ENCODE measurements at places on chromosomes 4 and X.

DNA sequence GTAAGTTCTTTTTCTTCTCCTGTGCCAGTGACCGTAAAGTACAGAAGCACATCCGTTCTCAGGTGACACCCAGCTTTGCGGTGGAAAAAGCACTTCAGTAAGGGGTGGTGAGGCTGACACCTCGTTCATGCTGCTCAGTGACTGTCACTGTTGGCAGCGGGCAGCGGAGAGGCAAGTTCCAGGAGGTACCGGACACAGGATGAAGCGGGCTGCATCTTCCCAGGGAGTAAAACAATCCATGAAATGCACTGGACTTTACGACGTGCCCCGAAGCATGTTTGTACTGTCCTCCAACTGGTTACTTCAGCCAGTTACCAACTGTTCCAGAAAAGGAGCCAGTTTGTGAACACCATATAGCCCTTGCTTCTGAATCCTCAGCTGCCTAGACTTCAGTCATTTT, 110.7 kb downstream of the ZNF827 start:
- DNase-seq, result no peak

DNA sequence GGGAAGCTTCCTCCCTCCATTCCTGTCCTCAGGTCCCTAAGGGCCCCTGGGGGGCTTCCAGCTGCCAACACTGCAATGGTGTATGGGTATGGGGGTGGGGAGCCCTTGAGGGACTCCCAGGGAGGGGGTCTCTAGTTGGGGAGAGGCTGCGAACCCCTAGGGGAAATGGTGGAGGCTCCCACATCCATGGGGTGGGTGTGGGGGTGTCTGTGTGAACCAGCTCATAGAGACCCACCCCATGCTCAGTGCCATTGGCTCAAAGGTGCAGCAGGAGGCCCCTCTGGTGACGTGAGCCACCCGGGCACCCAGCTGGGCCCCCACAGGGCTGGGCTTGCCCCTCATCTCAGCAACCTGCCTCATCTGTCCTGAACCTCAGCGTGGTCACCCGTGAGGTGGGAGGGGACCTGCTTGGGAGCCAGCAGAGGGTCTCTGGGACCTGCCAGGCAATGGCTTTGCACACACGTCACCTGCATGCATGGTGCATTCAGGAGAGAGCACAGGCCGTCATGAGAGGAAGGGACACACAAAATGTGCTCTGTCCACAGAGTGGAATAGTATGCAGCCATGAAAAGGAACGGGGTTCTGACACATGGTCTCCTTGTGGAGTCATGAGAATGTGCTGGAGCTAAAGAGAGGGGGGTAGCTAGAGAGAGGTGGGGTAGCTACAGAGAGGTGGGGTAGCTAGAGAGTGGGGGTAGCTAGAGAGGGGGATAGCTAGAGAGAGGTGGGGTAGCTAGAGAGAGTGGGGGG, 22.7 kb upstream of the PLCXD1 start:
- DNase-seq, result no peak

GRCh38 chr4:36290641-36291040, 9.2 kb downstream of the DTHD1 start:
- DNase-seq, result no peak

GRCh38 chrX:22345884-22346283, 73.2 kb downstream of the CBLL2 start:
- peak; percentile 36 for DNase-seq

GRCh38 chr4:165326831-165327210, 648 bp upstream of the MSMO1 start:
- DNase-seq, result peak; percentile 46

GRCh38 chr4:158169931-158170690, 2.7 kb downstream of the GASK1B start:
- DNase-seq, result peak; percentile 62

DNA sequence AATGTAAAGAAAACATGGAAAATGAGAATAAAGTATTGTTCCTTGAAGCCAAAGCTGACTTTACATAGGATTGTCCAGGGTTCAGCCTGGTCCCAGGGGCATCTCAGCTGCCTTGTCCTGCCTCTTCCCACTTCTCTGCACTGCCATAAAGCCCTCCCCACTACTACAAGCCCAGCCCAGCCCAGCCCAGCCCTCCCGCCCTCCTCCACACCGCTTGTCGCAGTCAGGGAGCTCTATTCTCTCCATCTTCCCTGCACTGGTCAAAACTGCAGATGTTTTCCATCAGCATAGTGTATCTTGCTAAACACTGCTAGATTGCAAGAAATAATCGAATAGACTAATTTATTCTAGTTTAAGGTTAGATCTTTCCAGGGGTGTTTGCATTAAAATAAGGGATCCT, 100.3 kb downstream of the TENM3 start:
- no peak for DNase-seq

GRCh38 chr4:34245276-34245675, 1999.0 kb downstream of the ARAP2 start:
- no peak for DNase-seq

DNA sequence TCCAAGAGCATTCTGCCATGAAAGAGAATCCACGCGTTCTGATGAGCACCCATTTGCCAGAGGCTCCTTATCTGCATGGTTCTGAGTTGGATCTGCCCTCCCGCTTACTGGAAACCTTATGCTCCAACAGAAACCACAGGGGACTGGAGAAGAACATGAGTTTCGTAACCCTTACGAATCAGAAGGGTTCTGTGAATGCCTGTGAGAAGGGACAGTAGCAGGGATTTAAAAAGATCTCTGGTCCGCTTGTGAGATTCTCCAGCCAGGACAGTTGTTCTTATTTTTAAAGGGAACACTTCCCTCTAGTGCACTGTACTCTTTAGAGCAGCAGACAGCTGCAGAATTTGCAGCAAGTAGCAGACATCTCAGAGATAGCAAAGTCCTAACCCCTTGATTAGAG, 22.5 kb upstream of the CENPU start:
- peak; percentile 96 for DNase-seq

GRCh38 chrX:10015355-10015722, 48.2 kb downstream of the CLDN34 start:
- DNase-seq, result no peak

DNA sequence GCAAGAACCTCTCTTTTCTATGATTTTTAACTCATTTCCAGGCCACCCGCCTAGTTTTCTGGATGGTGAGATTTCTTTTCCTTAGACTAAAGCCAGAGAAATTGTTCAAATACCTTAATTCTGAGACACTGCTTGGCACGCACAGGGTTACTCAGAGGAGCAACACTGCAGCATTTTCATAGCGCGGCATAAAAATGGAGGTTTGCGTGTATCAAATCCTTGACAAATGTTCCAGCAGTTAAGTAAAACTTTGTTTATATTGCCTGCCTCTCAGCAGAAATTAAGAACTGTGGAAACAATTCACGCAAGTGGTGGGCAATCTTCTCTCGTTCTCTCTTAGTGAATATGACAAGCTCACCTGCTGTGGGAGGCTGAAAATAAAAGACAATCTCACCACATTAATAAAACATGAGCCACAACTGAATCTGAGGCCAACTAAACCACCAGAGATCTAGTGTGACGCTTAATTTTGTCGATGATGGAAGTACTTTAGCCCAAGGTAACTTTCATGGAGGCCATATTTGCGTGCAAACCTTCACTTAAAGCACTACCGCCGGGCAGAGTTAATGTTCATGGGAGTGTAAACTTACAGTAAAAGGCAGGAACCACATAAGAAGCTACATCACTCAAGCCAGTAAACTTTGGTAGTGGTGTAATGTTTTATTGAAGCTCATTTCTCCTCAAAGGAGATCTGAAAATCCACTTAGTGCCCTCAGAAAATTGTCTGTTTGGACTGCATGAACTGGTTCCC, 894.8 kb upstream of the EPHA5 start:
- peak; percentile 87 for DNase-seq

DNA sequence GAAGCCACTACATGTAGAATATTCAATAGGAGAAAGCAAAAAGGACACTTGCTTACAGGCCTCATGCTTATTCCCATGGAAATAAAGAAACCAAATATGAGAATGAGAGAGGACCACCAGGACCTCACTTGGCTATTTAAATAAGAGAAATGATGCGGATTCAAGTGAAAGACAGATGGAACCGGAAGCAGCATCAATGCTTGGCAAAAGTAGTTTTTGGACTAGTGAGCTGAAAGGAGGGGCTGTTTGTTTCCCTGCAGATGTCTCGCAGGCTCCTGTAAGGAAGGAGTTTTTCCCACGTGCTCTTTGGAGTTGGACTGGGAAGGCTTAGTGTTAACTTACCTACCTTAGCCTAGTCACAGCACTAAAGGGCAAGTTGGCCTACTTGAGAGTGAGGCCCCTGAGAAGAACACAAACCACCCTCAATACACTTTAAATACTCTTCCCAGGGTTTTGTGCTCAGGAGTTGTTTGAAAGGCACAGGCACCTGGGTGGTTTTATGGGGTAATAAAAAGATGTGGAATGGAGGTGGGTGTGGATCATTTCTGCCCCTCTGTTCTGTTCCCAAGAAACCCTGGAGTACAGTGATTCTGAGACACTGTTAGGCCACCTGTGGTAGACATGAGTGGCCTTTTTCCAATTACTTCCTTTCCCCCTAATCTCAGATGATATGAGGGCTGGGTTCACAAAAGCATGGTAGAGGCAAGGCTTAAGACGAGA, 113.3 kb upstream of the C1GALT1C1 start:
- no peak for DNase-seq

- no peak for DNase-seq
These were observed 71.5 kb downstream of the PDK3 start for GRCh38 chrX:24536551-24536950.

DNA sequence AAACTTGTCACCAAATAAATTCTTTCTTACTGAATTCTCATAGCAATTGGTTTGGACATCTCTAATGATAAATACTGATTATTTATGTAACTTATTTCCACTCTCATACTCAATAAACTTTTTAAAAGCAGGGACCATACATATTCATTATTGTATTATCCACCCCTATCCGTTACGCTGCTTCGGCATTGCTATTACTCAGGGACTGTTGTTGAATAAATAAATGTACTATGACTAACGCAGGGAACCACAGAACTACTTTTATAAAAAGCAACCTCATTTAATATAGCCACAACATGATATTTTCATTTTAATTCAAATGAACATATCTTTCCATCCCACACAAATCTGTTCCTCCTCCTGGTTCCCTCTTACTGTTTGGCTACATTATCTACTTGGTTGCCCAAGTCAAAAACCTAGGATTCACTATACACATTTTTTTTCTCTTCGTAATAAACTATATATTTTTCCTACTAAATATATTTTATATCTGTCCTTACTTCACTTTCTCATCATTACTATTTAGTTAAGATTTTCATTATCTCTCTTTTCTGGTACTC, 14.9 kb upstream of the ANKRD50 start:
- no peak for DNase-seq

DNA sequence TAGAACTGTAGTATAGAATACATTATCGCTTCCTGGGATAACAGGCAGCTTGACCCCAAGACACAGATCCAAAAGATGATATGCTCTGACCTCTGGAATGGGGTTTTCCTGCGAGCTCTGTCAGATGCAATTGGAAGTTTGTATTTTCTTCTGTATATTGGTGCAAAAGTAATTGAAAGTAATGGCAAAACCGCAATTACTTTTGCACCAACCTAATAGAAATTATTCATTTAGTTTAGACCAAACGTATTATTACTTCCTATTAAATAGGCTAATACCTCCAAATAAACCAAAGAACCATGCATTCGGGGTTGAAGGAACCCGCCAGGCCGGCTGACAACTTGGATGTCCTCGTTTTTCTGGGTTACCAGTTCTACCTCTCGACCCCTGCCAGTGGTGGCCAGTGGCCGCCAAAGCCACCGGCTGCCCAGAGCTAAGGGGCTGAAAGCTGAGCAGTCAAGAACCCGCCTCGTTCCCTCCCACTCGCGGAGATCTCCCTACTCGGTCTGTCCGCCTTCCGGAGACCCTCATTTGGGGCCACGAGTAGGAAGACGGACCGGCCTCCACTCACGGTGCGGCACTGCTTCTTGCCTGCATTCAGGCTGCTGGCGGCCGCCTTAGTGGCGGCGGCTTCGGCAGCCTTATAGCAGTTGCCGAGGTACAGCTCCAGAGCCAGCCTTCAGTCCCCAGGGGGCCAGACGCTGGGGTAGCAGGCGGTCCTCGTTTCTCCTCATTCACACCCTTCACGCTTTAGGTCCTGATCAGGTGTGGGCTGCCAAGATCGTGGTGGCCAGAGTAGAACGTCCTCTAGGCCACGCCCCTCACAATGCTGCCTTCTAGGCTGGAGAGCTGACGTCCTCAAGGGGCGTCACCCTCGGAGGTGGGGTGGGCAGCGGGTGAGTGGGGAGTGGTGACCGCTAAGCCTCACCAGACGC, 121.9 kb downstream of the RBMX2 start:
- DNase-seq, result no peak

DNA sequence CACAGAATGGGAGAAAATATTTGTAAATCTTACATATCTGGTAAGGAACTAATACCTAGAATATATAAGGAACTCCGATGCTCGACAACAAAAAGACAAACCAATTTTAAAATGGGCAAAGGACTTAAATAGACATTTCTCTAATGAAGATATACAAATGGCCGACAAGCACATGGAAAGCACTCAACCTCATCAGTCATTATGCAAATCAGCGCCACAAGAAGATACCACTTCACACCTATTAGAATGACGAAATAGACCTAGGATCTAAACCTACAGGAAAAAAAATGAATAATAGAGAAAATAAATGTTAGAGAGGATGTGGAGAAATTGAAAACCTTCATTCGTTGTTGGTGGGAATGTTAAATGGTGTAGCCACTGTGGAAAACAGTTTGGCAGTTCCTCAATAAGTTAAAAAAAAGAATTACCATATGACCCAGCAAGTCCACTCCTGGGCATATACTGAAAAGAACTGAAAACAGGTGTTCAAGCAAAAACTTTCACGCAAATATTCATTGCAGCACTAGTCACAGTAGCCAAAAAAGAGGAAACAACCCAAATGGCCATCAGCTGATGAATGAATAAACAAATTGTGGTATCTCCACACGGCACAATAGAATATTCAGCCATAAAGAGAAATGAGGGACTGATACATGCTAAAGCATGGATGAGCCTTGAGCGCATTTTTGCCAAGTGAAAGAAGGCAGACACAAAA, 57.3 kb upstream of the WDR19 start:
- DNase-seq, result no peak

GRCh38 chrX:112759512-112759911, 79.8 kb upstream of the LHFPL1 start:
- DNase-seq, result no peak

DNA sequence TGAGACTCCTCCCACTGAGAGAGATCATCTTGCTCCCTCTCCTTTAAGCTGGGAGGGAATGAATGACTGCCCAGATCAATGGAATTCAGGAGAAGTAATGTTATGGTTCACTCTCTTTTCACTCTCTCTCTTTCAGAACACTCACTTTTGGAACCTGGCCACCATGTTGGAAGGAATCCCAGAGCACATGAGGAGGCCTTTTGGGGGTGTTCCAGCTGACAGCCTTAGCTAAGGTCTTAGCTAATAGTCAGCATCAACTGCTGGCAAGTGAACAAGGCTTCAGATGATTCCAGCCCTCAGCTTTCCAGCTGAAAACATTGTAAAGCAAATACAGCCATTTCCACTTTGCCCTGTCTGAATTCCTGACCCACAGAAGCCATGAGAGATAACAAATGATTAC, 124.0 kb upstream of the CLNK start:
- peak; percentile 37 for DNase-seq
